NCI-H2029 treated with DMSO at 0.1 percent for 48 hours (cell line): ENCODE measurements at places on chromosomes 4 and X.

DNA sequence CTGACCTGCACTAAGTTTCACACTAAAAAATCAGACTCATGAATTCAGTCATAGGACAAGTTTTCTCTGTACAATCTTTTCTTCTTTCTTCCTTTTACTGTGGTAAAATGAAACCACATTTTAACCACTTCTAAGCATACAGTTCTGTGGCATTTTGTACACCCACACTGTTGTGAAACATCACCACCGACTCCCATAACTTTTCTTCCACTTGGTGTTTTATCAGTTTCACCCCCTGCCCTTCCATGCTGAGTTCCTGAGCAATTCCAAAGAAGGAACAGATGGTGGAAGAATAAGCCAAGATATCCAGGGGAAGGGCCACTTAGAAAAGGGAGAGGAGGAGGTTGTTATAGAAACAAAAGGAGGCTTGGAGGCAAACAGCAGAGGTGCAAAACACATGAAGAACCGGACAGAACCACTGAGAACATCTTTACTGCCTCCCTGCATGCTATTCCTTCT, 22.6 kb downstream of the SLC25A4 start:
- DNase-seq = no peak

GRCh38 chr4:179750374-179750773, 2308.1 kb upstream of the AGA start:
- no peak for DNase-seq

GRCh38 chr4:81816031-81816761, 344.5 kb upstream of the RASGEF1B start:
- DNase-seq = no peak

DNA sequence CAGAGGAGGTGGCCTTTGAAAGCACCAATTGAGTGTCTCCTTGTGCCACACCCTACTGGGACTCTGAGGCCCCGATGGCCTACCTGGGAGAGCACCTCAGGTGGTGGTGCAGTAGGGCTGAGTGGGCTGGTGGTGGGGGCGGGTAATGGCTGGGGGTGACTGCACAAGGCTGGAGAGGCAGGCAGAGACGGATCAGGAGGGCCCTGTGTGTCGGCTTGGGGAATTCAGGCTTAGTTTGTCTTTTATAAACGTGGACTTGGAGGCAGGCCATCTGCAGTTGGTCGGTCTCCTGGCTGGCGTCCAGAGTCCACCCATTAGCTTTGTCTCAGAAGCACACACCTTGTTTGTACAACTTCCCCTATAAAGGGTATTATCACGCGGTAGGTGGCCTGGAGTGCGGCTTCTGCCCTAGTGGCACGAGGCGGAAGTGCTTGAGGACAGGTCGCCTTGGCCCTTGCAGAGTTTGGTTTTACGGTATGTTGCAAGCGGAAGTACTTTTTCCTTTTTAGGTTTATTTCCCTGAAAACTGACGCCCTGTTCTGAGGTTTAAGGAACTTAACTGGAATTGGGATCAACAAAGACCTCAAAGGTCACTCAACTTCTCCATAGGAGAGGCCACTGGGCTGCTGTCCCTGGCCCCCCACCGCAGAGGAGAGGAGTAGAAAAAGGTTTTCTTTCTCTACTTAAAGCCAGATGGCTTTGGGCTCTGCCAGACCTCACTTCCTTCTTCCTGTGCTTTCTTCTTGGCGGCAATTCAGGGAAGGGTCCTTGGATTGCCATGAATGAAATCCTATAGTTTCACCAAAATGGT, 8.0 kb downstream of the TBC1D14 start:
- DNase-seq = peak; percentile 93
